Hepatic stellate cell (primary cell): ENCODE measurements at places on chromosomes 6 and 20.

DNA sequence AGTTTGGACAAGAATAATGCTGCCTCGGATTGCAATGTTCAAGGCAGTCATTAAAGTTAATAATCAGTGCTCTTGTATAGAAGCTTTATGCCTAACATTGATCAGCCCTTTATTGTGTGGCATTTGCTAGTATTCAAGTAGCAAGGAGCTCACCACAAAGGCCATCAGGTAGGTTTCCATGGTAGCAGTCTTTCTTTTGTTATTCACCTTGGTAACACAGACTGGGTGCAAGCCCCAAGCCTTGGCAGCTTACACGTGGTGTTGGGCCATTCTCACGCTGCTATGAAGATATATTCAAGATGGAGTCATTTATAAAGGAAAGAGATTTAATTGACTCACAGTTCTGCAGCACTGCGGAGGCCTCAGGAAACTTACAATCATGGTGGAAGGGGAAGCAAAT is 149.3 kb downstream of the ADAT2 start:
- DNase-seq: no peak

DNA sequence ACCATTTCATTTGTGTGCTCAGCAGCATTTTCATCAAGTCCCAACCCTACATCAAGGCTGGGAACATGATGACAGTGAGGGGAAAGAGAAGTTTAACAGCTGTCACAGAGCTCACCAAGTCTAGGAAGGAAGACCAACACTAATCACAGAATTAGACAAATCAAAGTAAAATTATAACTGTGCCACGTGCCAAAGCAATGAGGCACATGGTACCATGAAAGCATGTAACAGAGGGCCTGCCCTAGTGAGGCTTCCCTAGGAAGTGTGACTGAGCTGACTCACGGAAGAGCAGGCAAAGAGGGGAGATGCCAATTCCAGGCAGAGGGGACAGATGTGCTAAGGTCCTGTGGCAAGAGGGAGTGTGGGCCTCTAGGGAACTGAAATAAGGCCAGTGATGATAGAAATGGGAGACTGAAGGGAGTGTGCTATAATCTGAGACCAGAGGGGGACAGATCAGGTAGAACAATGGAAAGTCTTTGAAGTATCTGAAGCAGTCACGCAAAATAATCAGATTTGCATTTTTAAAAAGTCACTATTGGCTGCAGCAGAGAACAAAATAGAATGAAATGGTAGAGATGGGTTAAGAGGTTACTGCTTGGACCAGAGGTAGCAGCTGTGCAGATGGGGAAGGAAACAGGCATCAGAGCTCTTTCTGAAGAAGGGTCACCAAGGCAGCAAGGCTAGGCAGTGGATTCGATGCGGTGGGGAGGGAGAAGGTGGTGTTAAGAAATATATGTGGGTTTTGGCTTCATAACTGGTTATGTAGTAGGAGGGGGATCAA is 86.8 kb downstream of the GPR6 start:
- DNase-seq: no peak

DNA sequence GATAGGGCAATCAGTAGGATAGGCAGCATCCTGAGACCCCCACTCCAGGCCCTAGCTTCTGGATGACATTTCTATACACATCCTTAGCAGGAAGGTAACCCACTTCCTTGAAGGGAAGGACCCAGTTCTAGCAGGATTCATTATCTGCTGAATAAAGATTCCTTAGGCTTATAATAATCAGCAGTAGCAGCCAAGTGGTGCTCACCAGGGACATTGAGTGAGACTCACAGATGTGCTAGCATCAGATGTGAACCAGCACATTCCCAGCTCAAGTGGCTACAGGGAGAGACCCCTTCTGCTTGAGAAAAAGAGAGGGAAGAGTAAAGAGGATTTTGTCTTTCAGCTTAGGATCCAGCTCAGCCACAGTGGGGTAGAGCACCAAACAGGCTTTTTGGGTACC is 244.8 kb upstream of the UFL1 start:
- DNase-seq: no peak

GRCh38 chr20:16517946-16518783 is 55.1 kb downstream of the KIF16B start:
- peak; percentile 58 for DNase-seq

DNA sequence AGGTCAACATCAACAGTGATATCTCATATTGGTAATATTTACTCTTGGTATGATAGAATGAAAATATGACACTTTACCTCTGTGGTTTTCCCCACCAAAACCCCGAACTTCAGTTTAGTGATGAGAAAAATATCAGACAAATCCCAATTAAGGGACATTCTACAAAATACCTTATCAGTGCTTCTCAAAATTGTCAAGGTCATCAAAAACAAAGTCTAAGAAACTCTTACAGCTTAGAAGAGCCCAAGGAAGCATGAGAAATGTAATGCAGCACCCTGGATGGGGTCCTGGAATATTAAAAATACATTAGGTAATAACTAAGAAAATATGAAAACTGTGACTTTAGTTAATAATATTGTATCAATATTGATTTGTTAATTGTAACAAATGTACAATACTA is 148.3 kb upstream of the TFAP2D start:
- no peak for DNase-seq

DNA sequence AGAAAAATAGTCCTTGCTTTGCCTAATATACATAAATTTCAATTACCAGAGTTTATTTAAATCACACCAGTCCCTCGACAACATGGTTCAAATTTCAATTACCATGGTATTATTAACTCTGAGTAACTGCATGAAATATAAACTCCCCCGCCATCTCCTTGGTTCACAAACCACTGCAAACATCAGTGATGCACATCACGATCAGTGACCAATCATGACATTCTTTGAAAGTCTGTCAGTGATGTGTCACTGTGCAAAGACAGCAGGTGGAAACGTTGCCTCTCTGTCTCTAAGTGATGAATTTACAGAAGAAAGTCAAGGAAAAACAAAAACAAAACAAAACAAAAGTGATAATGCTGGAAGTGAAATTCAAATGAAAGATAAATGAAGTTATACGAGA is 86.7 kb downstream of the TASP1 start:
- DNase-seq: no peak

- no peak for DNase-seq
These were observed 47.9 kb downstream of the BTBD3 start for GRCh38 chr20:11965602-11966001.

GRCh38 chr6:6225885-6226529 is 94.5 kb downstream of the F13A1 start:
- no peak for DNase-seq

DNA sequence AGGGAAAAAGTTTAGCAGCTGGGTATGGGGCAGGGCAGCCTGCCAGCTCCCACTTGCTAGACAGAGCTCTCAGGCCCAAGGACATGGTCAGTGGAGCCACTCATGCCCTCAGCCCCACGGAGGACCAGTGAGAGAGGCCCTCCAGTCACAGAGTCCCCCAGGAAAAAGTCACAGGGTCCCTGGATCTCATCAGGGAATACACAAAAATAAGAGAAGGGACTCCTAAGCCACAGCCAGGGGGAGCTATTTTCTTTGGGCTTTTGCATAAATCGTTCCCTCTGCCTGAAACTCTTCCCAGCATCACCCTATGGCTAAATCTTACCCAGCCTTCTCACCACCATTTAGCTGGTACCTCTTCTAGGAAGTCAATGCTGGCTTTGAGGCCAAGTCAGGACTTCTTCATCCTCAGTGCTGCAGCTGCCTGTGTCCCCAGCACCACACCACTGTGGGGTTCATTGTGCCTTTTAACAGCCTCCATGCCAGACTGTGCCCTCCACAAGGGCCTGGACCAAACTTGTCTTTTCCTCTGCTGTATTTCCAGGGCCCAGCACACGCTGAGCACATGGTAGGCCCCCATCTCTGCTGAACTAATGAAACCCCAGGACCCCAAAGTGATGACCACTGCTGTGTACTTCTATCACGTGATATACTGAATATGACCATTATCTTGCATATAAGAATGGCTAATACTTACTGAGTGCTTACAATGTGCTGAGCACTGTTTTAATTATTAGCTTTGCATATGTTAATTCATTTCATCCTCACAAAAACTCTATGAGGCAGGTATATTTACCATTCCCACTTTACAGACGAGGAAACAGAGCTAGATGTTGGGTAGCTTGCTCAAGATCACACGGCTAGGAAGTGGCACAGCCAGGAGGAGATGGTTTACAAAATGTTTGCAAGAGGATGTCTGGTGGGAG is 2.0 kb downstream of the ZNF335 start:
- peak; percentile 76 for DNase-seq

GRCh38 chr6:43254138-43254817 is 11.0 kb downstream of the TTBK1 start:
- DNase-seq: no peak

GRCh38 chr6:33738153-33738552 is 8.6 kb downstream of the IP6K3 start:
- DNase-seq: no peak

GRCh38 chr6:134619077-134619476 is 301.2 kb upstream of the SGK1 start:
- no peak for DNase-seq

DNA sequence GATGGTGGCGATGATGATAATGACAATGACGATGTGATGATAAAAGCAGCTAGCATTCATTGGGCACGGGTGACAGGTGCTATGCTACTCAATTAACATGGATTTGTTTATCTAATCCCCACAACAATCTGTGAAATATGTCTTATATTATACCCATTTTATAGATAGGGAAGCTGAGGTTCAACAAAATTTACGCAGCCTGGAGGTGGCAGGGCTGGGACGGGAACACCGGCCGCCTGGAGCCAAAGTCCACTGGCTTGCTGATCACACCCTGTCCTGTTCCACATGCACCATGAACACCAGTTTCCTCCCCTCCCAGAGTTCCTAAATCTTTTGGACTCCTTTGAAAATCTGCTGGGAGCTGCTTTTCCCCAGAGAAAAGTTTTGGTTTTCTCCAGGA is 23.0 kb downstream of the RIMS4 start:
- no peak for DNase-seq

GRCh38 chr6:122563364-122564052 is 46.7 kb upstream of the PKIB start:
- no peak for DNase-seq

DNA sequence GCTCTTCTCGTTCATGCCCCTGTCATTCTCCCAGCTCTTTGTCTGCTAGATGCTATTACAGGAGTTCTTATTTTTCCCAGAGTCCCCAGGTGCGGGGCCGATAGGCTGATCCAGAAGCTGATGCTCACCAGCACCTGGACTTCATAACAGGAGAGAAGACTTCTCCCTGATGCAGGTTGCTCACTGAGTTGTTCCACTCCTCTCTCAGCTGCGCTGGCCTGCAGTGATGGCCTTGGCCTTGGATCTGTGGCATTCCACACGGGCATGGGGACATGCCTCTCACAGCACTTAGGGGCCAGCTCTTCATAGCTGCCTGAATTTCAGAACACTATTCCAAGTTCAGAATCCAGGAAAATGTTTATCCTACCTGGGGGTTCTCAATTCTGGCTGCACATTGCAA is 7.1 kb upstream of the TXNDC5 start:
- no peak for DNase-seq

- no peak for DNase-seq
These were observed 1.3 kb downstream of the C6orf141 start for GRCh38 chr6:49551866-49552129.

- no peak for DNase-seq
These were observed 28.6 kb downstream of the CEP43 start for GRCh38 chr6:167027772-167028171.

- no peak for DNase-seq
These were observed 7.6 kb downstream of the MYB start for GRCh38 chr6:135188718-135189117.

DNA sequence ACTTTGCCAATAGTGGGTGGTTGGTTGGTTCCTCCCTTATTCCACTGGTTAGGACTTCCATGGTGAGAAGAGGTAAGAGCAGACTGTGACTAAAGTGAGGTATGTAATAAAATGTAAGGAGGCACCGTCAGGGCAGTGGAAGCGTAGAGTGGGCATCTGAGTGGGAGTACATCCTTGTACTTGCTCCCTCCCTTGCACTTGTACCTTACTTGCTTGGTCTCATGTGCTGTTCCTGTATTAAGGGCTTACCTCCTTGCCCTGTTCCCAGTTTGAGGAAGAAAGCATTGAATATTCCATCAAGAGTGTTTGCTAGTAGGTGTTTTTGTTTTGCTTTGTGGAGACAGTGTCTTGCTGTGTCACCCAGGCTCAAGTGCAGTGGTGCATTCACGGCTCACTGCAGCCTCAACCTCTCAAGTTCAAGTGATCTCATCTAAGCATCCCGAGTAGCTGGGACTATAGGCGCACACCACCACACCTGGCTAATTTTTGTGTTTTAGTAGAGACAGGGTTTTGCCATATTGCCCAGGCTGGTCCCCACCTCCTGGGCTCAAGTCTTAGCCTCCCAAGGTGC is 25.5 kb downstream of the AMD1 start:
- no peak for DNase-seq

DNA sequence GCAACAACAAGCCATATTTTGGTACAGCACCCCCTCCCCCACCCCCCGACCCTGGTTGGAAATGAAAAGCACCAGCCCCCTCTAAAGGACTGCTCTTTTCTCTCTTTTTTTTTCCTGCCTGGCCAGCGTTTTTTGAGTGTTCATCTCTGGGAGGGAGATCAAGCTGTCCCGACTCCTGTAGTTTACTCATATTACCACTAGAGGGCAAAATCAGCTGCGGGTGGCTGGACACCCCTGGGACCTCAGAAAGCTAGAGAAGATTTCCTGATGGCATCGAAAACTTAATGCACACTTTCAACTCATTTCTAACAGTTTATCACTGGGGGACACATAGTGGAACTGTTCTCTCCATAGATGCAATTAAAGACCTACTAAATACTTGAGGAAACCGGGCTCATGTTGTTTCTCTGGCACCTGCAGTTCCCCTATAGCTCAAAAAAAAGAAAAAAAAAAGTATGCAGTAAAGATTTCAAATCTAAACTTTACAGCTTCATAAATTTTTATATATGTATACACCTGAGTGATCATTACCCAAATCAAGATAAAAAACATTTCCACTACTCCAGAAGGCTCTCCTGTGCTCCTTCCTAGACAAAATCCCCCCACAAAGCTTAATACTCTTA is 24.4 kb downstream of the CNBD2 start:
- DNase-seq: peak; percentile 83

DNA sequence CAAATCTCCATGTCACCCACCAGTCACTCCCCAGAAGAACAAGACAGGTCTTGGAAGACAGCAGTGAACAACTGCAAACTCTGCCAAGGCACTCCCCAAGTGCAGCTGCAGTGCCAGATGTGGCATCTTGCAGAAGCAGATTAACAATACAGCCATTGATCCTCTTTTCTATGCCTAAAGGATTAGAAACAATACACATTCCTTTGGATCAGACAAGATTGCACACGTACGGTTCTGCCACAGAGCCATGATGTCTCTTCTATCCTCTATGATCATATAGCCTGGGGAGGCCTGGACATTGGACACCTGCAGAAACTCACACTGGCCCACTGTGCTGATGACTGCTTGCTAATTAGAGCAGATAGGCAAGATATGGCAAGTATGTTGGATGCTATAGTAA is 155.9 kb downstream of the MYLK4 start:
- no peak for DNase-seq

DNA sequence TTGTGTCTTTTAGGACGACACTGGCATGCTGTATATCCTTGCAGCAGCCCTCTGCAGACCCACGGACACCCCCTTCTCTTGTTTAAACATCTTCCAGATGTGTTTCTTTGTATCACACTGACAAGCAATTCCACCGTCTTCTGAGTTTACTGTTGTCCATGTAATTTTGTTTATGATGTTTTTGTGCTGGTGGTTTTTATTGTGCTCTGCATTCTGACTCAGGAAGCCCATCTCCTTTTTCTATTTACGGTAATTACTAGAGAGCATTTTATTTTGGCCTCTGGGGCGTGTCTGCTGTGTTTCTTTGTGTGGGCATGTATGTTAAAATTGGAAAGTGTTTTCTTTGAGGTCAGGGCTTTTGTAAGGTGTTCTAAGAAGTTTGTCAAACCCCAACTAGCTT is 111.9 kb downstream of the JARID2 start:
- DNase-seq: no peak
